Activated CD4-positive, alpha-beta T cell treated with anti-CD3 and anti-CD28 coated beads, Interleukin-2, amount 50 U/mL, for 1 hour (primary cell): ENCODE measurements at places on chromosomes 12 and 14.

DNA sequence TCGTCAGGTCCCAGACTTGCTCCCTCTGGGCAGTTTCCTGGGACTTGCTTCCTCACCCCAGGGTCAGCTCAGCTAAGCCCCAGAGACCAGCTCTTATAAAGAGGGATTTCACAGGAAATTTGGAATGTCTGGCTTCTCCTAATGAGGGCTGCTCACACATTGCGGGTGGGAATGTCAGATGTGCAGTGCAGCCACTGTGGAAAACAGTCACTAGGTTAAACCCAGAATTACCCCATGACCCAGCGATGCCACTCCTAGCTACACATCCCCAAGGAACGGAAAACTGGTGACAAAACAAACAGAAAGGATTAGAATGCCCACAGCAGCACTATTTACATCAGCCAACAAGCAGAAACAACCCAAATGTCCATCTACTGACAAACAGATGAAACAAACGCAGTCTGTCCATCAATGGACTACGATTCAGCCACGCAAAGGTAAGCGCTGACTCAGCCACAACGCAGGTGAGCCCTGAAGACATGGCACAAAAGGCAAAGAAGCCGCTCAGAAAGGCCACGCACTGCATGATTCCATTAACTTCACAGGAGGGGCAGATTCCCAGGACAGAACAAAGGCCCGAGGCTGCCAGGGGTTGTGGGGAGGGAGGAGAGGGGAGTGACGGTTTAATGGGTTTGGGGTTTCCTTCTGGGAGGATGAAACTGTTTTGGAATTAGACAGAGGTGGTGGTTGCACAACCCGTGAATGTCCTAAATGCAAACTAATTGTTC lies 63.0 kb downstream of the NCOR2 start:
- no peak for DNase-seq

DNA sequence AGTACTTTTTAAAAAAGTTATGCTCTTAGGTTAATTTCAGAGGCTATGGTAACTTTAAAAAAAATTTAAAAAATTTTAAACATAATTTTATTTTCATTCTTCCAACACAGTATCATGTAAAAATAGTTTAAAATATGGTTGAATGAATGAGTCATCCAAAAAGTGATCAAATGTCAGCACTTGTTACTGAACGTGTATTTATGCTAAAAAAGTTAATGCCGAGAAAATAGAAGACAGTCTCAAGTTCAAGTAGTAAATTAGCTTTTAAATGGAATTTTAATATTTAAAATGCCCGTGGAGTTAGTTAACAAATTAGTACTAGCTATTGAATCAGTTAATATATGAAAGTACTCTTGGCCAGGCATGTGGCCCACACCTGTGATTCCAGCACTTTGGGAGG lies 4.8 kb downstream of the AEBP2 start:
- DNase-seq, result no peak

DNA sequence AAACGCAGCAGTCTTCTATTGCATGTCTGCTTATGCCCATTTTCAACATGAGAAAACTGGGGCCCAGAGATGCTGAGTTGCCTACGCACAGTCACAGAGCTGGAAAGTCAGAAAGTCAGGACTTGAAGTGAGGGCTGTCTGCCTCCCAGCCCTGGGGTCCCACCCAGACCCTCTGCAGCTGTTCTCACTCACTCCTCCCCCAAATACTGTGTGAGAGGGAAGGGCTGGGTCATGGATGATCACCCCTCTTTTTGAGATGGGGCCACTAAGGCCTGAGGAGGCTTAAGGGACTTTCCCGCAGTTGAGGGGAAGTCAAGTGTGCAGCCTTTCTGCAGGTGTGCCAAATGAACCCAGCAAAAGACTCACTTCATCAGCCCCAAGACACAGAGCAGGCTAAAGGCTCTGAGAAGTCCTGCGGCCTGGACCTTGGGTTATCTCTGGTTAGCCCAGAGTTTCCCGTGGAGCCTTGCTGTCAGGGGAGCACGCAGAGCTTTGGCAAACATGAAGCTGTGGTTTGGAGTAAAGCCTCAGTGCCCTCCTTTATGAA lies 18.7 kb downstream of the DTX1 start:
- DNase-seq, result no peak

DNA sequence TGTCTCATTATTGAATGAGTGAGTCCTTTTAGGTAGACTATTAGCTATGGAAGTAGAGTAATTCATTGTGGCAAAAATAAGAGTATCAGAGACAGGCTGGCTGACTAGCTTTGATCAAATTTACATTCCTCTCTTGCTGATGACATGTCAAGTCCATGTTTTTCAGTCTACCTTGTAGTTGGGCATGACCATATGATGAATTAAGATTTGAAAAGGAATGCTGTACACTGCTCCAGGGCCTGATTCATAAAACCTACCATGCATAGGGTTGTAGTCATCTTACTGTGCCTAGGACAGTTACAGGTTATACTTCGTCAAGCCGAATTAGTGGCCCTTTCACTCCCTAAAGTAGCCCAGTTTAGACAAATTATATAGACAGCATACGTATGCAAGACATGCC lies 545.7 kb upstream of the MIS18BP1 start:
- no peak for DNase-seq

- DNase-seq, result no peak
Measured at GRCh38 chr14:69657950-69658355, 46.6 kb downstream of the SUSD6 start.

- DNase-seq, result no peak
Measured at GRCh38 chr12:24975425-24975824, 26.5 kb upstream of the BCAT1 start.

- DNase-seq, result no peak
Measured at GRCh38 chr12:75579552-75579951, 68.1 kb upstream of the KRR1 start.

- DNase-seq, result no peak
Measured at GRCh38 chr14:89721956-89722355, 232.6 kb downstream of the EFCAB11 start.

GRCh38 chr12:92496790-92497189 lies 206.0 kb upstream of the PLEKHG7 start:
- DNase-seq, result no peak

DNA sequence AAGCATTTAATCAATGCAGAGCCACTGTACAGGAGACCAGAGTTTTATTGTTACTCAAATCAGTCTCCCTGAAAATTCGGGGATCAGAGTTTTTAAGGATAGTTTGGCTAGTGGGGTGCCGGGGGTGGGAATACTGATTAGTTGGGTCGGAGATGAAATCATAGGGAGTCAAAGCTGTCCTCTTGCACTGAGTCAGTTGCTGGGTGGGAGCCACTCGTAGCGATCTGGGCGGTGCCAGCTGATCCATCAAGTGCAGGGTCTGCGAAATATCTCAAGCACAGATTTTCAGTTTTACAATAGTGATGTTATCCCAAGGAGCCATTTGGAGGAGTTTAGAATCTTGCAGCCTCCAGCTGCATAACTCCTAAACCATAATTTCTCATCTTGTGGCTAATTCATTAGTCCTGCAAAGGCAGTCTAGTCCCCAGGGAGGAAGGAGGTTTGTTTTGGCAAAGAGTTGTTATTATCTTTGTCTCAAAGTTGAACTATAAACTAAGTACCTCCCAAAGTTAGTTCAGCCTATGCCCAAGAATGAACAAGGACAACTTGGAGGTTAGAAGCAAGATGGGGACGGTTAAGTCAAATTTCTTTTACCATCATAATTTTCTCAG lies 169.4 kb upstream of the PLEKHG7 start:
- no peak for DNase-seq
